ENCODE measurements at places on chromosomes 1 and 21.

GRCh38 chr1:169108863-169109560 lies 2.5 kb downstream of the ATP1B1 start:
- DNase-seq, result no peak

DNA sequence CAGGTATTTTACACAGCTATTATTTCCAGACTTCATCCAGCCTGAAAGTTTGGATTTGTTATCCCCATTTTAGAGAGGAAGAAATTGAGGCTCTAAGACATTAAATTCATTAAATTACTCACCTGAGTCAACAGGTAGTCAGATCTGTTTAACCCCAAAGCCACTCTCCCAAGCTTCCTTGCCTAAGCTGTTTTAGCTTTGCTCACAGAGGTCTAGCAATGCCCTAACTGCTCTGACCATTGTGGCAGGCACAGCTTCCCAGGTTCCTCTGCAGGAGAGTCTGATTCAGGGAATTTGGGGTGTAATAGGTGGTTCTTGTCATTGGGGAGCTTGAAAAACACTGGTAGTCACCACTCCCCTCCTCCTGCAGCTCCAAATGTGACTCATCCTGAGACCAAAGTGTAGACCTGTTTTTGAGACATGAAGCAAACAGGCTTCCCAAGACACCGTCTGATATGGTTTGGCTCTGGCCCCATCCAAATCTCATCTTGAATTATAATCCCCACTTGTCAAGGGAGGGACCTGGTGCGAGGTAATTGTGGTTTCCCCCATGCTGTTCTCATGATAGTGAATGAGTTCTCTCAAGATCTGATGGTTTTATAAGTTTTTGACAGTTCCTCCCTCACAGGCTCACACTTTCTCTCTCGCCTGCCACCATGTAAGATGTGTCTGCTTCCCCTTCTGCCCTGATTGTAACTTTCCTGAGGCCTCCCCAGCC lies 142.8 kb upstream of the DNAH14 start:
- DNase-seq, result no peak

GRCh38 chr1:86948212-86948611 lies 33.8 kb downstream of the HS2ST1 start:
- no peak for DNase-seq

- DNase-seq, result no peak
Observed at GRCh38 chr1:27554759-27555699, 48.9 kb downstream of the AHDC1 start.

GRCh38 chr1:40232444-40232843 lies 15.3 kb upstream of the TMCO2 start:
- peak; percentile 41 for DNase-seq

DNA sequence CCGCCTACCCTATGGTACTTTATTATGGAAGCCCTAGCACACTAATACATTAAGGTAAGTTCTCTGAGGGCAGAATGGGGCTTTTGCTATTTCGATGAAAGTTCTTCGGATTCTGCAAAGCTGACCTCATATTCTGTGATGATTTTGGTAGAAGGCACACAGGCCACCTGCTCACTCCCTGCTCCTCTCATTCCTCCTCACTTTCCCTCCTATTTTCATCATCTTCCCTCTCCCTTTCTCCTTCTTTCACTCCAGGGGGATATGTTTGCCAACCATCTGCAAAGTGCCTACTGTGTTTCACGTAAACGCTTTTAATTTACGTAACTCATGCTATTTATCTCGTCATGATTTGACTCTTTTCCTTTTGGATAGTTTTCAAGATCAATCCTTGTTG lies 45.0 kb upstream of the ETS2 start:
- DNase-seq, result no peak

DNA sequence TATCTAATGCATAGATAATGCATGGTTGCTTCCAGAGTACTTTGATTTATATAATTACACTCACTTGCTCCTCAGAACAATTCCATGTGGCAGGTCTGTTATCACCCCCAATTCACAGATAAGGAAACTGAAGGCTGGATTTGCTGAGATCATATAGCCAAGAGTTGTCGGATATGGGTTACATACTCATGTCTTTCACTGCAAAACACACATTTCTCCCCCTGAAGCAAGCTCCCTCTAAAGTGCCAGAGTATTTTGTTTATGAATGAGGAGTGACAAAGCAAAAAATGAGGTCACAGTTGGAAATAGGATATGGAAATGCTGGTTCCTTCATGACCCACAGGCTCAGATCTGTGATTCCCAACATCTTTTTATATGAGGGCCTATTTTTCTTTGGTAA lies 134.2 kb downstream of the ROR1 start:
- no peak for DNase-seq

DNA sequence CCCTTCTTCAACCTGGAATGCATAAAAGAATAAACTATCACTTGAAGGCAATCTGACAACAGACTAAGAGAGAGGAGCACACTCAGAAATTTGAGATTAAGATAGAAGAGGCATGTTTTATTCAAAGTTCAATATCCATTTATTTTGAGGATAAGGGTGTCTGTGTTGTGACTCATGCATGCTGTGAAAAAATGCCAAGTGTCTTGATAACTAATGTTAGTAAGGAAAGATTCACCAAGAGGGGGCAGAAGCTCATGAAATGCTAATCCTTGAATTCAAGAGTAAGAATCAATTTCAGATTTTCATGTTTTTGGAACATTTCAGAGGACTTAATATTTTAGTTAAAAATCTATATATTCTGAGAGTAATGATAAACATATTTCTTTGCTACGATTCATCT lies 94.0 kb downstream of the IFI44 start:
- DNase-seq, result no peak

DNA sequence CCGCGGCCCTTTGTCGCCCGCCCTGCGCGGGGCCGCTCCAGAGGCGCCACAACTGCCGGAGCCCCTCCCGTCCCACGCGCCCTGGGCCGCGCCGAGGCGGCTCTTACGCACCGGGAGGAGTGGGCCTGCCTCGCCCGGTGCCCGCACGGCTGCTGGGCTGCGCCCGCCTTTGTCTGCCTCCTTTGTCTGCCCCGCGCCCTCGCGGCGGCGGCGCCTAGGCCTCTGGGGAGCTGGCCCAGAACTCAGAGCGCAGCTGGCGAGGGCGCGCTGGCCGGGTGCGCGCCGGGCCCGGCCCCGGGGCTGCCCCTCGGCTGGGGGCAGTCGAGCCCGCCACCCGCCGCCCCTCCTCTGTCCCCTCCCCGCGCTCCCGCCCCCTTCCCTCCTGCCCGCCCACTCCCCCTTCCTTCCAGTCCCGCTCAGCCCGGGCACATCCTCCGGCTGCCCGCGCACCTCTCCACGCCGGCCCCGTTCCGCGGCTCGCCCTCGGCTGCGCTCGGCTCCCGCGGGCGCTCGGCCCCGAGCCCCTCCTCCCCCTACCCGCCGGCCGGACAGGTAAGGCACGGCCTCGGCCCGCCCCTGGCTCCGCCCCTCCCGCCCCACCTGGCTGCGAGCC lies at the start of gene DRAXIN:
Gene DRAXIN, plus strand, starts transcription at position 409 of the 613 bp plus-strand sequence. CDS start 14,549 bp downstream, outside the sequence.
- DNase-seq, result no peak

DNA sequence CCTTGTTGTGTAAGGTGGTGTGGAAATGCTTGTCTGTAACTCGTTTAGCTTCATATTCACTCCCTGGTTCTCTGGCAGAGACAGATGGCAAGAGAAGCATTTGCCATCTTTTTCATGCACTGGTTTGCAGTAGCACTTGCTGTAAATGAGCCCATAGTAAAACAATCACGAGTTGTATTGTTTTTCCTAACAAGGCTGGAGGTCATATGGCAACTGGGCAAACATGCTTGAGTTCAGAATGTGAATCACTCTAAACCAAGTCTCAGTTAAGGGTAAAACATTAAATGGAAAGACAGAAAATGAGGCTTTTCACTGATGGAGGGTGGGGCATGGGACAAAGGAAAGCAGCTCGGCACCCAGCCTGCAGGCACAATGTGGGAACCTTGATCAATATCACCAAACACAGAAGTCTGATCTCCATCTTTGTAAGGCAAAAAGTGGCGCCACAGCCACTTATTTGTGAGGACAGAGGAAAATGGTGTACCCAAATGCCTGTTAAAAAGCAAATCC lies 26.5 kb upstream of the LPAR3 start:
- no peak for DNase-seq
